ENCODE measurements at places on chromosomes 3 and 15.

GRCh38 chr3:58021072-58021959 is 13.1 kb downstream of the FLNB start:
- no peak for DNase-seq

- no peak for DNase-seq
These were observed 164.5 kb downstream of the MEGF11 start for GRCh38 chr15:66089049-66089448.

- DNase-seq, result no peak
These were observed 24.6 kb downstream of the ACAD11 start for GRCh38 chr3:132635052-132635451.

DNA sequence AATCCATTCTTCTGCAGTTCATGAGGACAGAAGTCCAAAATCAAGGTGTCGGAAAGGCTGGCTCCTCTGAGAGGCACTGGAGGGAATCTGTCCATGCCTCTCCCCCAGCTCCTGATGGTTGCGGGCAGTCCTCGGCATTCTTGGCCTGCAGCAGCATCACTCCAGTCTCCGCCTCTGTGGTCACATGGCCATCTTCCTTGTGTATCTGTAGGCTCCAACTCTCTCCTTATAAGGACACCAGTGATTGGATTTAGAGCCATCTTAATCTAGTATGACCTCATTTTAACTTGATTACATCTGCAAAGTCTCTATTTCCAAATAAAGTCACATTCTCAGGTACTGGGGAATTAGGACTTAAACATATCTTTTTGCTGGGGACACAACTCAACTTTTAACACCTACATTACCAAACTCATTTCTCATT is 56.0 kb upstream of the FLNB start:
- no peak for DNase-seq

DNA sequence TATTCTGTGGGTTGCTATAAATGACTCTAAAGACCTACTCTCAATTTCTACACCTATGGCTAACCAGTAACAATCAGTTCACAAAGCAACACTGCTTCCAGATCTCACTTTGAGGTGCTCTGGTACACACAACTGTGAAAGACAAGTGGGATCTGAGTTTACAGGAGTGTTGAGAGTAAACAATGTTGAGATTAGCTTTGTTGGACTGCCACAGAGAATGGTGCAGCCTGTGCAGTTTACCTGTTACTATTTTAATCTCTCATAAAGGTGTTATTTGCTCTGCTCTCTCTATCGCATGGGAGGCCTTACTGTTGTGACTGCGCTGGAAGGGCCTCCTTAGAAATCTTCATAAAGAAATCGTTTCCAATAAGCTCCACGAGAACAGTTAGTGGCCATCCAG is 112.0 kb downstream of the SOX2 start:
- no peak for DNase-seq
